ENCODE measurements at places on chromosomes 1 and 21.

DNA sequence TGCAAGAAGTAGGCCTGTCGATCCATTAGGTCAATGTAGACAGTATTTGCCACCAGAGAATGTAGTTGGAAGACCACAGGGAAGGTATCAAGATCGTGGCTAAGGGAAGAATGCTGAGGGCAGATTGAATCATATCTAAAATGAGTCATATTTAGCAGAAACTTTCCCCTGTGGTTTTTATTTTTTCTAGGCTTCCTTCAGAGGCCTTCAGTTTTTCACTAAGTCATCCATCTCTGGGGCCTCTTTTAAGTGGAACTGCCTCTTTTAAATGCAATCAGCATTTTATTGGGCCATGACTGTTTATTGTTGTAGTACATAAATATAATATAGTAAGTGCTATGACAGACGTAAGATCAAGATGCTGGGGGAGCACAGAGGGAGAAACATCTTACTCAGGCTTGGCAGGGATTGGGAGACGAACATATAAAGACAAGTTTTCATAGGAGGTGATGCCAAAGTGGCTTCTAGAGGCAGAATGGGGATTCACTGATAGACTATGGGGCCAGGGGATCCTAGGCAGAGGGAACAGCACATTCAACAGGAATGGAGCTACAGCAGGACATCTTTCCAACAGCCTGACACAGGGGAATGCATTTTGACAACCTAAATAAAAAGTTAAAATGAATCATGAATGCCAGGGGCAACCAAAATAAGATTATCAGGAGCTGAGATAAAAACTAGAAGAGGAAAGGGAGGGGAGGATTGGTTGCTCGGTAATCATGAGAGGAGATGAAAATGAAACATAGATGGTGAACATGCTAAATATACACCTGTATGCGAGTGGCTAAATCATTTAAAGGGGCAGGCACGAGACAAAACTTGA is 20.1 kb downstream of the UBE2U start:
- DNase-seq, result peak; percentile 9

GRCh38 chr1:241591317-241591716 is 48.9 kb downstream of the CHML start:
- no peak for DNase-seq

GRCh38 chr1:24888971-24889676 is 41.0 kb downstream of the RUNX3 start:
- DNase-seq, result no peak

DNA sequence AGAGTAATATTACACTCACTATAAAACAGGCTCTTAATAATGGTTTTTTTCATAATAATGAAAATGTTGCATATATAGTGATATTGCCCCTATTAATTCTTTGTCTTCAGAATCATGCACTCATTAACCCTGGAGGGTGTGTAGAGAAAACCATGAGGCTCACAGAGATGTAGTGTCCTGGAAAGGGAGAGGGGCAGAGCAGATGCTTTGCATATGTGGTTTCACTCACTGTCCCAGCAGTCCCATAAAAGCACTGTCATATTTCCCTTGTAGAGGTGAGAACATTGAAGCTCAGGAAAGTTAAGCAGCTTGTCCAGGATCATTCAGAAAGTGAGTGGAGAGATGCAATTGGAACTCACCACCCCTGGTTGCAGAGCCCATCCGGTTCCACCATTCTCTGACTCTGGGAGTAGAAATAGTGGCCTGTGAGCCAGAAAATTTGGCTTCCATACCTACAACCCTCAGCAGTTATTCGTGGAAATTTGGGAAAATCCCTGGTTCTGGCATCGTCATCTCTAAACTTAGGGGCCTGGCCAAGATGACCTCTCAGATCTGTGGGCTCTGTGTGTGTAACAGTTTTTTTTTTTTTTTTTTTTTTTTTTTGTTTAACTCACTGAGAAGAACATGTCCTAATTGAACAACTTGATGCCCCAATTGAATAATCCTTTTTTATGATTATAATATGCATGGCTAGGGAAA is 86.4 kb downstream of the RGL1 start:
- DNase-seq, result no peak

DNA sequence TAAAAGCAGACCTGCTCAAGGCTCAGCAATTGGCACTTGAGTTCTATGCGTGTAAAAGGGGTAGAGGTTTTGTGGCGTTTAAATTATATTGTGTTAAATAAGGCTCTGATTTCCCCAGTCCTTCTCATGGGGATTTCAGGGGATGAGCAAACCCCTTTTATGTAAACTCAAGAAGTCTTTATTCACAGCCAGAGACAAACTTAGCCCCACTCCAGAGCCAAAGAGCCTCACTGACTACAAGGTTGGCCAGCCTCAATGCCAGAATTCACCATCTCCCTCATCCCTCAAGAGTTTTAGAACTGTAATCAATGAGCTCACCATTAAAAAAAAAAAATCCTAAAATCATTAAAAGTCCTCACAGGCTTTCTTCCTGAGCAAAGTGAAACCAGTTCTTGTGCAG is 107.8 kb downstream of the SLC30A10 start:
- no peak for DNase-seq

DNA sequence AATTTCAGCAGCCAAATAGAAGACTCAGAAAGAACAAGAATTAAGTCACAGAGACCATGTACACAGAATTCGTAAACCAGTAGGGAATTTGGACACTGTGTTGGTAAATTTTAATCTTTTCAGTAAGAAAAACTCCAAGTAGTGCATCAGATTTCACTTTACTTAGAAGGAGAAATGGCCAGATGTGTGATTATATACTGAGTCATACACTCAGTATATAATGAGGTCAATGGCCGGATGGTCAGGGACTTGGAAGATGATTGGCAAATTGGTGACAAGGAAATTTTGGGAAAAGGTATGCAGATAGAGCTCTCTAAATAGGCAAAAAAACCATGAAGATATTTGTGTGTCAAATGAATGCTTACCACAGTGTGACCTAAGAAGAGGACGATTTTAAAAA is 399.8 kb upstream of the LRRC7 start:
- DNase-seq, result no peak

- DNase-seq, result no peak
These were observed 138.5 kb upstream of the SYT6 start for GRCh38 chr1:114292194-114292593.

- DNase-seq, result no peak
These were observed 136.2 kb downstream of the RHOU start for GRCh38 chr1:228871314-228872061.

DNA sequence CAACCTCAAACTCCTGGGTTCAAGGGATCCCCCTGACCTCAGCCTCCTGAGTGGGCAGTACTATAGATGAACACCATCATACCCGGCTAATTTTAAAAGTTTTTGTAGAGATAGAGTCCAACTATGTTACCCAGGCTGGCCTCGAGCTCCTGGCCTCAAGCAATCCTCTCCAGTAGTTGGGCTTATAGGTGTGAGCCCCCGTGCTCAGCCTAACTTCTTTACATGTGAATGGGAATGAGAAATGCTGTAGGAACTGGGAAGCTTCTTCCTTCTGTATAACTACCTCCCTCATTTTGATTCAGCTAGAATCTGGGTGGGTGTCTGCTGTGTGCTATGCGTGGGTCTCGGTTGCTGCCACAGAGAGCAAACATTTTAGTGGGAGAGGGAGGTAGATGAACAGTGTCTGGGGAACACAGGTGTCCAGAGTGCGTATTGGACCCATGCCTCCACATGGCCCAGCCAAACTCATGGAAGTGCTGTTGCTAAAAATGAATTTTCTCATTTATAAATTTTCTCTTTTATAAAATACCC is 150.6 kb downstream of the NOS1AP start:
- DNase-seq, result no peak

DNA sequence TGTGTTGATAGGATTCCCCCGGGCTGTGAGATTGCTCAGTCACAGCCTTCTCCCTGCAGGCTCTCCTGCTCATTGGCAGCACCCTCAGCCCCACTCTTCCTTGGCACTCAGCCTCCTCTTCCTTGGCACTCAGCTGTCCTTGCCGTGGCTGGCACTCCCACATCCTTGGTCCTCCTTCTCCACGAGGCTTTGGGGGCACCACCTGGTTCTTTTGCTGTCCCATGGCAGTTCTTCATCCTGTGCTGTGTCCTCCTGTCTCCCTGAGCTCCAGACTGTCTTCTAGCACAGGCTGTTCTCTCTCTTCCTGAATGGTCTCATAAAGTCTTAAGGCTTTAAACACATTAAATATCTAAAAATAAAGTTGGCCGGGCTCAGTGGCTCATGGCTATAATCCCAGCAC is 27.0 kb downstream of the PKNOX1 start:
- DNase-seq, result no peak

GRCh38 chr1:25996966-25997827 is 666 bp downstream of the PAFAH2 start:
- no peak for DNase-seq

- DNase-seq, result no peak
These were observed 356.4 kb upstream of the ST6GALNAC5 start for GRCh38 chr1:76510672-76511557.

DNA sequence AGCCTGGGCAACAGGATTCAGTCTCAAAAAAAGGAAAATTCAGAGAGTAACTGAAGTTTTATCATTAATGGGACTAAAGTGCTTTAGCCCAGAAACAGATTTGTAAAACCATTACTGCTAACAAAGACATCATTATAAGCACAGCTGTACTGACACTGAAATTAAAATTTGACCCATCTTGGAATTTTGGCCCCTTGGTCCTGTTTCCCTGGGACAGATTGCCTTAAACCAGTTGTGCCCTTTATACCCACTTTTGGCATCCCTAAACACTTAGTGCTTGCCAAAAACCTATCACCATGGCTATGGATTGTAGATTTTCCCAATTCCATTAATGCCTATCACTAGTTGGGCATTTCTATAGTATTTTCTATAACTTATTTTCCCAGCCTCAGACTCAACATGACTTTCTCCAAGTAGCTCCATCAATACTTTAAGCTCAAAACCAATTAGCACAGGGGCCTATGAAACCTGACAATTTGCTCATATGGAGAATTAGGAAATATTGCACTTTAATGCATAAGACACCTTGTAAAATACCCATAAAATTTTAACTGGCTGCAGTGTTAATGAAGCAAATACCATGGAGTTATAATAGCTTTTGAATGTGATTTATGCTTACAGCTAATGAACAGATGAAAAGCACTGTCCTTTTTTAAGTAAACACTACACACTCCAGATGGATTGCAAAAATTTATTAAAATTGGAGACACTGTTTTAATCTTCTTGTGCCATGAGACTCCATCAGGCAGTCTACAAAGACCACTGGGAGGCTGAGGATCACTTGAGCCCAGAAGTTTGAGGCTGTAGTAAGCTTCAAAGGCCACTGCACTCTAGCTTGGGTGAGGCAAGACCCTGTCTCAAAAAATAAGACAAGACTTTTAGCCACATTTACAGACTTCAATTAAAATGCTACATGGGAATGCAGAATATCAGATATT is 4.3 kb downstream of the GAS5 start:
- no peak for DNase-seq

DNA sequence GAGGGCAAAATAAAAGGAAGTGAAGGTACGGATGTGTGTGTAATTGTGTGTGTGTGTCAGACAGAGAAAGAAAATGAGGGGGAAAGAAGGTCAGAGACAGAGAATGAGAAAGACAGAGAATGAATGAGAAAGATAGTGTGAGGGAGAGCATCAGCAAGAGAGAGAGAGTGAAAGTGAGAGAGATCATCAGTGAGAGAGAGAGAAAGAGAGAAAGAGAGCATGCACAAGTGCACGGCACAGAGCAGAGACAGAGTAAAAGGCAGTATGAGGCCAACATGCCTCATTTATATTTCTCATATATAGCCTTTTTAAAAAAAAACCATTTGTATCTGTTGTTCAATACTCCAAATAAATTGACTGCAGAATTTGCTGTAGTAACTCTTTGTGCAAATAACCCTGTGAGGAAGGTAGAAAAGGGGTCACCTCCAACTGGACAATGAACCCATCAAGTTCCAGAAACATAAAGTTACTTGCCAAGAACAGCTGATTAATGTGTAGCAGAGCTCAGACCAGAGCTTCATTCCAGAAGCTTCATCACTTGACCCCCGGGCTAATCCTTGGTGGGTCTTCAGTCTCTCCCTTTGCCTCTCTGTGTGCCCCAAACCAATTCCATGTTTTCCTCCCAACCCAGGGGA is 1.2 kb downstream of the HSD3B2 start:
- DNase-seq, result no peak

DNA sequence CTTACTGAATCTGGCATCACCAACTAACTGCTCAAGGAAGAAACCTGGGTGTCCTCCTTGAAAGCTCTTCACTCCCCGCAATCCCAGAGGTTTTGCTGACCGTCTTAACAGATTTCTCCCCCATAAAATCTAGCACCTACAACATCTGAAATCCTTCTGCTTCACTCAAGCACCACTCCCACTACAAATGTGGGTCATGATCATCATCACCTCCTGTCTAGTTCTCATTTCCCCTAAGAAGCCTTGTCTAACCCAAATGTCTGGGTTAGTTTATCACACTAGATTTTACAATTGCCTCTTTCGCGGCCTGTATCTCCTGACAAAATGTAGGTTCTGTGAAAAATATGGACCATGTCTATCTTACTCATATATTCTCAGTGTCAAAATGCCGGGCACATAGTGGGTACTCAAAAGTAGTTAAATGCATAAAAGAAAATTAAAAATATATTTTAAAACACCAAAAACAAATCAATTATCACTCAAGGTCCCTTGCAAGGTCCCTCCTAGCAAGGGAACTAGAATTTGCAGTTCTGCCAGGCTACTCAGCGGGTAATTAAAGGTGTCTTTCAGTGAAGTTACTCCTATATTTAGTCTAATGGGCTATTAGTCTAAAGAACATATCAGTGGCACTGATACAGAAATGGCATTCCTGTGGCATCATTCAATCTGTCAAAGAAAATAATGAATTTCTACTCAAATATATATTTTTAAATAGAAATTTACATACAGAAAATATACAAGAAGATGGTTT is 19.6 kb downstream of the C21orf91 start:
- no peak for DNase-seq

DNA sequence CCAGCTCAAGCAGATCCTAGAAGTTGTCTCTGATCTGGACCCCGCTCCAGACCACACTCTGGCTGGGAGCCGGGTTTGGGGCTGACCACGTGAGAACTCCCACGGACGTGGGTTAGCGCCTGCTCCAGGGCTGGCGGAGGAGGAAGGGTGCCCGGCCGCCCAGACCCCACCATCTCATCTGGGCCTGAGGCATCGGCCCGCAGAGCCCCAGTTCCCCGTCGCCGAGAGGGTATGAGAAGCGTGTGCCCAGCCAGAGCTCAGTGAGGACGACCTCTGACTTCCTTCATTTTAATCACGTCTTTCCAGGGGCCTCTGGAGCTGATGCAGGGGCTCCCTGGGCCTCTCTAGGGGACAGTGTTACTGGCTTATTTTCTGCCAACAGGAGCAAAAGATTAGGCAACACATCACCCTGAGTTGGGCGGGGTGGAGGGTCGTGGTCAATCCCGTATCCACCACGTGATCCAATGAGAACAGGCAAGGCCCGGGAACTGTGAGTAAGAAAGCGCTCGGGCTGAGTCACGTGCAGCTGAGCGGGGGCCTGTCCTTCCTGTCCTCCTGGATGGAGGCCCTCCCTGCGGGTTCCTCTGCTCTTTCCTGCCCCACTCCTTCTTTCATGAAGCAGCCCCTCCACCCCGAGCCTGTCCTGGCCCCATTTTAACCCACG is 81.1 kb downstream of the SIK1 start:
- DNase-seq, result no peak

DNA sequence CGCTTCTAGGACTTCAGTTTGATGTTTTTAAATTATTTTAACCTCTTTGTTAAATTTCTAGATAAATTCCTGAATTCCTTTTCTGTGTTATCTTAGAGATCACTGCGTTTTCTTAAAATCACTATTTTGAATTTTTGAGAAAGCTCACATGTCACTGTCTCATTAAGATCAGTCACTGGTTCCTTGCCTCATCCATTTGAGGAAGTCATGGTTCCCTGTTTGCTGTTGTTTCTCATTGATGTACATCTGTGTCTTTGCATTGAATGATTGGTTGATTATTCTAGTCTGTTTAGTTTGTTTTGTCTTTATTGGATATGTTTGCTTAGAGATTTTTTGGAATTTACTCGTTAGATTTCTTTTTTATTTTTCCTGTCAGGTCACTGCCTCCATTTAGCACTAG is 50.1 kb downstream of the CRP start:
- no peak for DNase-seq
